Putamen (tissue), 1 donor: ENCODE measurements at places on chromosomes 12 and 14.

DNA sequence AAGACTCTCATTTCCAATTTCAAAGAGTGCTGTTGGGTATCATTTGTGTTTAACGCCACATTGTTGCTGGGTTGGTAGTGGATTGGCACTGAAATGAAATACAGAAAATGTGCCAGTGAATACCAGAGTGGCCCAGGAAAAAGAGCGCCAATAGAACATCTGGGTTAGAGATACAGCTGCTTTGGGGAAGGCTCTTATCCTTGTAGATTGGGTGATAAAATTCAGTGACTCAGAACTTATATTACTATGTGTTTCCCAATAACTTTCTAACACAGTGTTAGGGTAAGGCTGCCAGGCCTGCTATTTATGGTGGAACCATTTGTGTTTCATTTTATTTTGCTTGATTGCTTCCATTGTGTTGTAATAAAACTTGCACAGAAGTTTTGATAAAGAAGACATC lies 168.2 kb upstream of the SSTR1 start:
- DNase-seq, result no peak

DNA sequence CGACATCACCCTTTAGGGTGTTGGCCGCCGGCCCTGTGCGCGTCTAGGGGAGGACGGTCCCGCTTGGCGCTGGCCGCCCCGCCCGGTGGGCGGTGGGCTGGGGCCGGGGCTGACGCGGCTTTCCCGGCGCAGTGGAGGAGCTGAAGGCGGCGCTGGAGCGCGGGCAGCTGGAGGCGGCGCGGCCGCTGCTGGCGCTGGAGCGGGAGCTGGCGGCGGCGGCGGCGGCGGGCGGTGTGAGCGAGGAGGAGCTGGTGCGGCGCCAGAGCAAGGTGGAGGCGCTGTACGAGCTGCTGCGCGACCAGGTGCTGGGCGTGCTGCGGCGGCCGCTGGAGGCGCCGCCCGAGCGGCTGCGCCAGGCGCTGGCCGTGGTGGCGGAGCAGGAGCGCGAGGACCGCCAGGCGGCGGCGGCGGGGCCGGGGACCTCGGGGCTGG lies 3.6 kb downstream of the TNFAIP2 start:
- DNase-seq, result no peak

DNA sequence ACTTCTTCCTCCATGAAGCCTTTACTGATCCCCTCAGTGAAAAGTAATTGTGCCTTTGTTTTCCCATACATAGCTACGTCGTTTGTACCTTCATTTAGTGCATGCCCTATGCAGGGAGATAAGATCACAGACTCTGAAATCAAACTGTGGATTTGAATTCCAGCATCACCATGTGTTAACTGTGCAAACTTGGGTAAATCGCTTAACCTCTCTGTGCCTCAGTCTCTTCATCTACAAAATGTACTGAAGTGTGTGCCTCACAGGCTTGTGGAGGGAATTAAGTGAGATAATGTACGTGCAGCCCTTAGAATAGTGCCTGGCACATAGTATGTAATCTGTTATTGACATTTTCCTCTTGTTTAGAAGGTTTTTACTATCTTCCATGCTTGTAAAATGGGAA lies 4.1 kb downstream of the CMAS start:
- DNase-seq, result no peak

GRCh38 chr12:48866052-48866711 lies 512 bp upstream of the RND1 start:
- DNase-seq, result no peak

GRCh38 chr12:88944397-88944796 lies 364.1 kb upstream of the KITLG start:
- DNase-seq, result no peak

DNA sequence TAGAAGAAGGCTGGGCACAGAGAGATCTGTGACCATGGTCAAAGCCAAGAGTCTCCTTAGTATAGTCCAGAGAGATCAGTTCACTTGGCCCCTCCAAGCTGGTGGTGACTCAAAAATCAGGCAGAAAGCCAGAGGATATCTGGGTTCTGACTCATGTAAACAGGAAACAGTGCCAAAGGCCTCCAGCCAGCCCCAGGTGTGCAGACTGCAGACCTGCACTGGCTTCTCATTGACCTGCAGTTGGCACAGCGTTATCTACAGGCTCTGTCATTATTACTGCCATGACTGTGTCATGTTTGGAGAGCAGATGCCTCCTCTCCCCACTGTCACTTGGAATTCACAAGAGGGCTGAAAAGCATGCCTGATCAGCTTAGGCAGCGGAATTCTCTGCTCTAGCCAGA lies 295.7 kb upstream of the PRKD1 start:
- no peak for DNase-seq
